Progenitor cell of endocrine pancreas (in vitro differentiated cells): ENCODE measurements at places on chromosomes 12 and 14.

DNA sequence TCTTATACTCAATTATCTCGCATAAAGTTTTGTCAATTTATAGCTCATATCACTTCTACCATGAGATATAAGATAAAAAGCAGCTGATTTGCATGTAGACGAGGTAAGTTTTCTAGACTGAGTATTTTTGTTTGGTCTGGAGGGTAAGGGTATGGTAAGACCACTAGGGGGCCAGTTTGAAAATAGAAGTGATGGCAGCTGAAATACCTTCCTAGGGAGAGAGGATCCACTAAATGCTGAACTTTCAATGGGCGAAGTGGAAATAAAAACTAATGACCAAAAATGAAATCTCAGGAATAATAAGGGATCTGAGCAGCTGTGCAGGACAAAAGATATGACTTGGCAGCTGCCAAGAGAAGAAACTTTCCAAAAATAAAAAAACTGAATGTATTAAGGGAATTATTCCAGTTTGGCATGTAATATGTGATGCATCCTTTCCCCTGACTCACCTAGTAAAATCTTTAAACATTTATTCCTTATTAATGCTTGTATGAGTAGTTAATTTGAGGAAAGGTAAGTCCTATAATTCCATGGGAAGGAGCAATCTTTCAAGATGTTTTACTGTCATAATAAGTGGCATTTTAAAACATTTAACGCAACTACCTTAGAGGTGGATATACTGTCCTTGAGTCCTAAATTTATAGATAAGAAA, 754.5 kb downstream of the C12orf50 start:
- no peak for DNase-seq

- no peak for DNase-seq
Measured at GRCh38 chr12:46131732-46132469, 136.9 kb downstream of the SLC38A1 start.

GRCh38 chr14:100405760-100406455, 82.8 kb downstream of the SLC25A47 start:
- DNase-seq = no peak

GRCh38 chr12:115155665-115156645, 472.0 kb upstream of the TBX3 start:
- no peak for DNase-seq

DNA sequence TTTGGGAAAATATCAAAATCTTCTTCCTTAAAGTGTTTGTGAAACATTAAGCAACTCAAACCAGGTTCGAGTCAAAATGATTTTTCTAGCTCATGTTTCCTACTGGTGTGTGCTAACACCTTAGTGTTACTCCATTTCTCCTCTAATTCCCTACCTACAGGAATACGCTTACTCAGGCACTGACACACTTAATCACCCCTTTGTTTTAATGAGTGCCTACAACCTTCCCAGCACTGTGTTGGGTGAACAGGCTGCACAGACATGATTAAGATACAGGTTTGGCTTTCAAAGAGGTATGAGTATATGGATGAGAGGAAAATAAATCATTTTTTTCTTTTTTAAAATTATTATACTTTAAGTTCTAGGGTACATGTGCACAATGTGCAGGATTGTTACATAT, 15.6 kb upstream of the PZP start:
- DNase-seq = no peak

DNA sequence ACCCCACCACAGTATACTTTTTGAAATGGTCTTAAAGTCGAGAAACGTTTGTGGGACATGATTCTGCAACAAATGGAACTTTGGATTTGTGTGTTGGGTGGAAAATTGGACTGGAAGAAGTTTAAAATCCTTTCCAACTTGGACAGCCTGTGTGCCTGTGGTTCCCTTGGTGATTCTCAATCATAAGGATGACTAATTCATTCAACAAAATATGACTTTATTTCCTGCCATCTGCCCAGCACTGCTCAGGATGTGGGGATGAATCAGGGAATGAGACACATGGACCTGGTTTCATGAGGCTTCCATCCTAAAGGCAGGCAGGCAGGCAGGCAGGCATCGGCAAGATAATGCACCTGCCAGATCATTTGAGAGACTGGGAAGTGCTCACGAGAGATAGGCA, 57.3 kb upstream of the TMEM132D start:
- no peak for DNase-seq

GRCh38 chr12:90924406-90924805, 30.6 kb downstream of the CCER1 start:
- DNase-seq = no peak

DNA sequence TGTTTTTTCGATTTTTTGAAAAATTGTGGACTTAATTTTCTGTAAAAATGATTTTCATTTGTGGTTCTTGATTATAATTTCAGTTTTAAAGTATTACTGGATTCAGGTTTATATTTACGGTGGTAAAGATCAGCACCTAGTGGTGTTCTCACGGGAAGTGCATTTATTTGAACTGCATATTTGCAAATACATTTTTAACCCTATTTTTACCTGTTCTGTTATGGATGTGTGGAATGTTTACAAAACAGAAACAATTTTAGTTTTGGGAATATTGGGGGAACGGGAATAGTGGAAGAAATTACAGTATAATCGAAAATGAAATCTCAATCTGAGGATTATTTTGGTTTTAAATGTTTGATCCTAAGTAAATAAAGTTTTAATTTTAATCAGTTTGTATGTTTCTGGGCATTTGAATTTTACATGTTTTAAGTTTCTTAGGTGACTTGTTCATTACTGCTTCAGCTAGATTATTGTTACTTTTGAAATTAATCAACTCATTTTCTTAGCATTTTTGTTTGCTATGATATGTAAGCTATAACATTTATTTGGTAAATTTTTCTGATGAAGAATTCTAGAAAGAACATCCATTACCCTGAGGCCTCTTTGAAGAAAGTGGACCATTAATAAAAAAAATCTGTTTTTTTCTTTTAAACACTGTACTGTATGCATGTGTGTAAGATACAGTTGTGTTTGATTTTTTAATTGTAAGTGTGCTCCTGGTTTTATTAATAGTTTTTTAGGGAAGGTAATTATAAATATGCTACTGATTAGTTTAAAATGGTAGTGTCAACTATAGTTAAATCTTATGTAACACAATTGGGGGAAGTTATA, 942 bp downstream of the ATF7IP start:
- no peak for DNase-seq

DNA sequence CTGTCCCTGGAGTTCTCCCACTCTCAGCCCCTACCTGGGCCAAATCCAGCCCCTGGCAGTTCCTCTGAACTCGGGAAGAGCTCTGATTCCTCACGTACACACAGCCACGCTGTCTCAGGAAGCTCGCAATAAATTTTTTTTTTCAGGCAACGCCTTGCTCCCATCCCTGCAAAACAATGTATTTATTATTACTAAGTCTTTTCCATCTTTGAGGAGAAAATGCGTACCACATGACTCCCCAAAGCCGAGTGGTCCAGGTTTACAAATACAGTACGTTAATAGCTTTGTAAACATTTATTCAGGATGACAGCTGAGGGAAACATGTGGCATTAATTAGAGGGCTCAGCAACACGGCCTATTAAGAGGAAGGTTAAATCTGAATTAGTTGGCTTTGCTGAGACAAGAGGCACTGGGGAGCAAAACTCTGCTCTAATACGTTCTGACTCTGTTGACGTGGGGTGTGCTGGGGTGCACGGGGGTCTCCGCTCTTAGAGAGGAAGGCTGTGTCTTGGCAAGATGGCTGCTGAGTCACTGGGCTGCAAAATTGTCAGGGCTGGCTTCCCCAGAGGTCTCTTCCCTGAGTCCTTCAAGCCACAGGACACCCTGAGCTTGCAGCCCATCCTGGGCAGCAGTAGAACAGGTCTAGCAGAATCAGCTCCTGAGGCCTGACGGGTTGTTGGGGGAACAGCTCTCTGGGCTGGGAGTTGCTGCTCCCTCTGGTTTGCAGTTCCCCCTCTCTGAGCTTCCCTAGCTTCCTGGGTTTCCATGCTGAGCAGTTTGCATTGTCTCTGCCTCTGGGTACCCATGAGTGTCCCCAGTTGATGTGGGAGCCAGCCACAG, 185.2 kb upstream of the TBX3 start:
- no peak for DNase-seq

- DNase-seq = peak; percentile 54
Measured at GRCh38 chr12:22334410-22335100, at the start of gene ST8SIA1. ST8SIA1 (minus strand) TSS chr12:22334707; CDS start chr12:22334232, 475 bp downstream.

DNA sequence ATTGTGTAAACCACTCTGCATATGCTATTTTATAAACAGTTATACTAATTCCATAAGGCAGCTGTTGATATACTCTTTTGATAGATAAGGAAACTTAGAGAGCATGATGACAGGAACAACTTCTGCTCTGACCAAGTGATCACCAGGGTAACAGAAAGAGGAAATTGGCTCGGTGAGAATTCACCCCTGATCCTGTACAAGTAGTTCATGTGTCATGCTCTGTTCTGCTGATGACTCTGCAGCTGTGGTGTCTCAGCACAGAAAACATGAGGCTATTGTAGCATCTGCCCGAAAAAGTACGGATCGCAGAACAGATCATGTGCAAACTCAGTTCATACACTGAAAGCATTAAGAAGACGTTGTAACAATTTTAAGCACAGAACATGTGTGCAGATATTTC, 345.0 kb downstream of the LRIG3 start:
- no peak for DNase-seq

GRCh38 chr12:120798696-120799095, 73.1 kb downstream of the ACADS start:
- DNase-seq = no peak

- no peak for DNase-seq
Measured at GRCh38 chr14:65879248-65880009, 466.9 kb downstream of the FUT8 start.

DNA sequence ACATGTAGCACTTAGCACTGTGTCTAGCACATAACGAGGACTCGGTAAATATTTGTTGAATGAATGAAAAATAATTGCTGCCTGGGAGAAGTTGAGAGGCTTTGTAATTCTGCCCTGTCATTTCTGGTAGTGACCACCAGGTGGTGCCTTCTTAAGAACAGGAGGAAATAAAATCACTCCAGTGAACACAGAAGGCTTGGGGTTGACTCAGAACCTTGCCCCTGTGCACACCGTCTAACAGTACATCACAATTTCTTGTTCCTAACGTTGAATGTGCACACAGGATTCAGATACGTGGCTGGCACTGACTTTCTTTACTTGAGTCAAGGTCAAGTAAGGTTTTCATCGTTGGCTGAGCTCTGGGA, 91.8 kb downstream of the RGS6 start:
- DNase-seq = no peak

GRCh38 chr12:123269395-123269892, 2.2 kb downstream of the CDK2AP1 start:
- DNase-seq = peak; percentile 69

DNA sequence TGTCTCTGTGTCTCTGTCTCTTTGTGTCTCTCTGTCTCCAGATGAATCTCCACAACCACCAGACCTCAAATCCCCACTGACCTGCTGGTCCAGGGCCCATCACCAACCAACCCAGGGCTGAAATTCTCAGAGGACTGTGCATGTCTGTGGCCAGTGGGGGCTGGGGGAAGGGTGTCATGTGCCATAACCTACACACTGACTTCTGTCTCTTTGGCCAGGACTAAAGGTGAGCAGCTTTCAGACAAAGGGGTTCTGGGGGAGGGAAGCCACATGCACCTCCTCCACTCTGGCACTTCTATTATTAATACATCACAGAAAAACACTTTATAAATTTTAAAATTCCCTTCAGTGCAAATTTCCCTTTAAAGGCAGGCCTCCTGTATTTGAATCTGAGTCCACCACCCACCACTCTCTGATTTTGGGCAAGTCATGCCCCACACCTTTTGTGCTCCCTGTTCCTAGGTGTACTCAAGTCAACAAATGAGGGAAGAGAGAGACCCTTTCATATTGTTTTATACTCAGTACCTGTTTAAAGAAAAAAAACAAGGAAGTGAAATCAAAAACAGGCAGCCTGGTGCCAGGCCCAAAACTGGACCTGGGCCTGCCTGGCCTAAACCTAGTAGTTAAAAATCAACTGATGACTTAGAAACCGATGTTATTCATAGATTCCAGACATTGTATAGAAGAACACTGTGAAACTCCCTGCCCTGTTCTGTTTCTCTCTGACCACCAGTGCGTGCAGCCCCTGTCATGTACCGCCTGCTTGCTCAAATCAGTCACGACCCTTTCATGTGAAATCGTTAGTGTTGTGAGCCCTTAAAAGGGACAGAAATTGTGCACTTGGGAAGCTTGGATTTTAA, 80.2 kb downstream of the TUNAR start:
- no peak for DNase-seq

GRCh38 chr12:442235-442884, 17.4 kb upstream of the B4GALNT3 start:
- DNase-seq = peak; percentile 74

DNA sequence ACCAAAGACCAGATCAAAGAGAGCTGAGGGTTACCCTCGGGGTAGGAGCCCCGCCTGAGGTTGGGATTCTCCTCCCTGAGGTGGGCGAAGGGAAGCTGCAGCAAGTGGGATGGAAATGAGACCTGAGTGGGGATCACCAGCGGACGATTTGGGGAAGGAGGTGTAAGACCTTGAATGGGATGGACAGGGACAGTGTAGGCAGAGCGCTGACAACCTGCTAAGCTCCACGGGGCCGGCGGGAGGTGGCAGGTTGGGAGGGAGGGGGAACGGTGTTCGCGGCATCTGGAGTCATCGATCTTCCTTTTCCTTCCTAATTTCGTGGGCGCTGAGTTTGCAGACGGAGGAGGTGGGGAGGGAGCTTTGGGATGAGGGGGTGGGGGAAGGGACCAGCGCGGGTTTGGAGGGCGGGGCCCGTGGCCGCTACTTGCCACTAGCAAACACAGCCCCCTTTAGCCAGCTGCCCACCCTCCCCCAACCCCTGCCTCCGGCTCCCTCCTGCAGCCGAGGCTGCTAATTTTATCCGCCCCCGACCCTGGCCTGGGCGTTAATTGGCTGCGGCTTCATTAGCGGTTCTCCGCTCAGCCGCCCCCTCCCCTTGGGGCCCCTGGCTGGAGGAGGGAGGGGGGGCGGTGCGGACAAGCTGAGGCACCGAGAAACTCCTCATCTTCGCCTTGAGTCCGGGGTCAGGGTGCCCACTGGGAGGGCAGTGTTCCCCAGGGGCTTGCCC, 2.8 kb upstream of the SHMT2 start:
- no peak for DNase-seq

DNA sequence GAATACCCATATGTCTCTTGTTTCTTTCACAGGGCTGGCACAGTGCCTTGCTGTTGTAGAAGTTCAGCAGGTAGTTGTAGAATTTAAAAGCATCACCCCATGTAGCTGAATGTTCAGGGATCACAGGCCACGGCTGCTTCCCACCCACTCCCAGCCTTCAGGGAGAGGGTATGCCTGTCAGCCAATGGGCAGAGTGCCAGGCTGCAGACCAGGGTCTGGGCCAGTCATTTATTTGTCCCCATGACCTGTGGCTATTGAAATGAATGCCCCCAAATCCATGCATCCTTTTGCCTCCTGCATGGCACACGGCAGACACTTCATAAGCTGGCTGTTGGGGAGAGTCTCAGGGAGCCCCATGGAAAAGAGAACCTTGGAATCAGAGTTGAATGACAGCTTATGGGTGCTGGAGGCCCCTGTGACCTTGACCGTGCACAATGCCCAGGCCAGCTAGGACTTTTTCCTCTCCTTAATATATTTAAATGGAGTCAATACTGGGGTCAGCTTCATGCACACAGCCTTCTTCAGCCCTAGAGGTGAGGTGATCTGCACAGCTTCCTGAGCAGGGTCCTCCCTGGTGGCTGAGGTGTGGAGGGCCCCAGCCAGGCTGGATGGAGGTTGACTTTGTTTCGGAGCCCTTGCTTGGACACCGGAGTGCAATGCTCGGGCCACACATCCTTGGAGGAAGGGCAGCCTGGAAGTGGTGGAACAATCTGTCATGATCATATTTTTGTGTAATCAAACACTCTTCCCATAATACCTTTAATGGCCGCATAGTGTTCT, 45.3 kb downstream of the PRMT8 start:
- no peak for DNase-seq
